ENCODE measurements at places on chromosomes 1 and 21. TPM values are rescaled to one million over a fixed set of nuclear protein-coding genes. Genes with fewer than 3 reads are reported as not detected.

Gene AJAP1
- total RNA-seq: 0.09 TPM

DNA sequence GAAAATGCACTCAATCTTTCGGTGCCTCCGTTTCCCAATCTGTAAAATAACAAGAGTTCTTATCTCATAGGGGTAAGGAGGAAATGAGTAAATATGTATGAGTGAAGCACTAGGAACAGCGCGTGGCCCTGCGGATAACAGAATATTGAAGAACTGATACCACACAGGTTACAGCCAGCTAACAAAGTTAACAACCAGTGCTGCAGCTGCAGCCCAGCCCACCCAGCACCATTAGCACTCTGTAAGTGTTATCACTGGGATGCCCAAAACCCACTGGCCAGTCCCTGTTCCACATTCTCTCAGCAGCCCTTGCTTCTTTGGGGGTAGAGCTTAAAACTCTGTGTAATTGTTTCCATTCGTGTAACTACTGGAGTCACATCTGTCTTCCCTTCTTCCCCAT lies 89.5 kb downstream of the VWA5B1 start:
- no peak for DNase-seq

- no peak for DNase-seq
Observed at GRCh38 chr21:33687634-33688033, 45.3 kb downstream of the ITSN1 start.

GRCh38 chr21:32803651-32804050 lies 32.1 kb upstream of the PAXBP1 start:
- no peak for DNase-seq

Gene S100A3
- total RNA-seq: not detected

Gene GNG4
- not detected for total RNA-seq

Gene NUDT4B
- total RNA-seq: 0.86 TPM
